IMR-90 (cell line): ENCODE measurements at places on chromosomes 5 and 9. TPM values are rescaled to one million over a fixed set of nuclear protein-coding genes. Genes with fewer than 3 reads are reported as not detected.
A peak's percentile ranks its signal among the peaks of the same experiment; 100 is the strongest.

COL23A1 gene
- polyA plus RNA-seq: not detected in 2 replicates

DNA sequence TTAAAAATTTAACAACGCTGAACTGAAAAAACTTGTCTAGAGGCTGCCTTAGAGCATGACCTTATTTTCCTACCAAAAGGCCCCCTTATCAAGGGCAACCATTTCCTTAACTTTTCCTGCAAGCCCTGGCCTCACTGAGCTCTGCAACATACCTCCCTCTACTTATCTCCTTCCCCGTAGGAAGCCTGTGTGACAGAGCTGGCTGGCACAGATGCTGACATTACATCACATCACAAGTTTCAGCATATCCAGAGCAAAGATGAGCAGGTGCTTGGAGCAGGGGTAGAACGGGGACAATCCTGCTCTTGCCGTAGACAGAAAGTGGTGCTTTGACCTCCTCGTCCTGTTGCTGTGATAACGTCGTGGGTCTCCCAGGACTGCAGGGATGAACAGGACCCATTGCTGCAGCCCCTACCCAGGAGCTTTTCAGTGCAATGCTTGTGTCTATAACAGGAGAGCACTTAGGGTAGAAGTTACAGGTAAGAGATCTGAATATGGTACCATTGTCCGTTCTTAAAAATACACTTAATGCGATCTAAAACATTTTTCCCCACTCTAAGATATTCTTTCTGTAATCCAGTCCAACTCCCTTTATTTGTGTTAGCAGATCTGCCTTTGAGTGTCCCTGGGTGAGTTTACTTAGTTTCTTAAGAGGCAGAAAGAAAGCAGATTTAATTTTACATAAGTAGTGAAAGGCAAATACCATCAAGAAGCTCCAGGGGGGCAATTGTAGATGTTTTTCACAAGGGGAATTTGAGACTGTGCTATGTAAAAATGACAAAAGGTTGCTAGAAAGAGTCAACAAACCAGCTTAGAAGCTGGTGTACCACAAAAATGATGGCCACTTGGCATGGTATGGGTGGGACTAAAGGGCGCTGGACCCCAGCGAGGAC lies 101.9 kb upstream of the EFNA5 start:
- H3K27ac ChIP-seq: no peak overlapping the region
- H3K4me3 ChIP-seq: no peak overlapping the region
- no peak for DNase-seq
- no peaks in the 10 kb centered on the region for H3K36me3 ChIP-seq

DNA sequence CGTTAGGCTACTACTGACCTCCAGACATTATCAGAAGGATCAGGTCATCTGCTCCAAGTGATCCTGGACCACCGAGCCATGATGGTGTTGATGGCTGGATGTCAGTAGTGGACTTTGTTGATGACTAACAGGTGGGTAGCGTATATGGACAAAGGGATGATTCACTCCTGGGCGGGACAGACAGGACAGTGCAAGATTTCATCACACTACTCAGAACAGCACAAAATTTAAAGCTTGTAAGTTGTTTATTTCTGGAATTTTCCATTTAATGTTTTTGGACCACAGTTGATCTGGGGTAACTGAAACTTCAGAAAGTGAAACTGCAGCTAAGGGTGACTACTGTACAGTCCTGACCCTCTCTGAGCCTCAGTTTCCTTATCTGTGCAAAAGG lies 12.7 kb downstream of the PDGFRB start:
- no peak overlapping the region for H3K4me3 ChIP-seq
- peak; percentile 98 for DNase-seq
- no peaks in the 10 kb centered on the region for H3K27me3 ChIP-seq
- H3K36me3 ChIP-seq: peaks cover 15% of the 10 kb centered on the region; the same call in 1 of the 2 replicates

DNA sequence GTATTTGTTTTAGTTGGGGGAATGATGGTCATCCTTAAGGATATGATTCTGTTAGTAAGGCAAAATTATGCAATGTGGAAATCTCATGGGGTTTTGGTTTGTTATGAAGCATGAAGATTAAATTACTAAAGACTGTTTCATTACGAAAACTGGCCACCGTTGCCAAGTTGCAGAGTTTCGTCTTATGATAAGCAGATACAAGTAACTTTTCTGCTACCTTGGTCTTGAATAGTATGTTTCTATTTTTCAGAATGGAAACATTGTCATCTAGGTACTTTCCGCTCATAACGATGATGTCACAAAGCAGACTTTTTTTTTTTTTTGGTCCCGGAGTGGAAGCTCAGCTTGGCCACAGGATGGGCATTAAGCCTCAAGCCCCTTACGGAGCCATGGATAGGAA lies 4.2 kb downstream of the CCNI2 start:
- no peaks in the 10 kb centered on the region for H3K36me3 ChIP-seq
- H3K27ac ChIP-seq: no peak overlapping the region
- no peak overlapping the region for H3K4me3 ChIP-seq
- DNase-seq: peak; percentile 69
- H3K4me1 ChIP-seq: peaks cover 3% of the 10 kb centered on the region; the same call in 1 of the 2 replicates

- no peak overlapping the region for H3K4me3 ChIP-seq
- no peak overlapping the region for H3K27ac ChIP-seq
These were observed 13.9 kb downstream of the ALDOB start for GRCh38 chr9:101421653-101422065.

PCDHGB7 gene
- polyA plus RNA-seq: 7.4 and 8.1 TPM in 2 replicates

GRCh38 chr9:38296807-38297206 lies 95.7 kb upstream of the ALDH1B1 start:
- no peaks in the 10 kb centered on the region for H3K36me3 ChIP-seq
- no peak for DNase-seq
- H3K4me3 ChIP-seq: no peak overlapping the region
- H3K27ac ChIP-seq: no peak overlapping the region

GALNT12 gene
- 2.0 and 2.3 TPM in 2 replicates for polyA plus RNA-seq

- no peaks in the 10 kb centered on the region for H3K27me3 ChIP-seq
- no peak overlapping the region for H3K27ac ChIP-seq
- H3K36me3 ChIP-seq: no peaks in the 10 kb centered on the region
- H3K4me1 ChIP-seq: no peaks in the 10 kb centered on the region
- H3K4me3 ChIP-seq: no peak overlapping the region
These were observed 125.4 kb downstream of the ADAMTS6 start for GRCh38 chr5:65356274-65356673.

DNA sequence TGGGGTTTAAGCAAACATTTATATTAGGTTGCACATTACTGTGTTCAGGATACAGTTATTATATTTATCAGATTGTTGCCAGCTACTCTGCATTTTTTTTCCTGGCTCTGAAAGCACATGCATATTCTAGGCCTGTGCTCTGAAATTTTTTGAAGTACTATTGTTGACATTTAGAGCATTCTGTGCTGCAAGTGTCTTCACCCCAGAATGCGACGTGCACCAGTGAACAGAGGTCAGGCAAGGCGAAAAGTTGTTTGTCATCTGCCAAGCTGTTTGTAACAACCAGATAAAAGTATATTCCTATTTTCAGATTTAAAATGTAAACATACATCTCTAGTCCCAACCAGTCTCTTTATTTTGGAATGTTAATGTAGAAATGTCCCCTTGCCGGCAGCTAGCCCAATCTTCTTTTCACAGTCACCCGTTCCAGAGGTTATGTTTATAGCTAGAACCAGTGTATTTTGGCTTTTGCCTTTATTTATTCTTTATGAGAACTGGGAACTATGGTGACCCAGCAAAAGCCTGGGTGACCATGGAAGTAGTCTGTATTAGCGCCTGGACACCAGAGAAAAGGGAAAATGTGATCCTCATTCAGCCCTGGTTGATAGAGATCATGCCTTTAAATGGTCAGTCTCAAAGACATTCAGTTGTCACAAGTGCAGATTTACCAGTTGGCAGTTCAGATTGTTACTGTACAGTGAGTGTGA lies 84.6 kb downstream of the NDUFAF2 start:
- H3K4me3 ChIP-seq: no peak overlapping the region
- no peak overlapping the region for H3K27ac ChIP-seq
- peaks cover 5% of the 10 kb centered on the region for H3K4me1 ChIP-seq
- no peaks in the 10 kb centered on the region for H3K36me3 ChIP-seq
- no peak for DNase-seq
